Stimulated activated CD8-positive, alpha-beta memory T cell treated with anti-CD3 and anti-CD28 coated beads, Interleukin-4, amount 100 ng/mL, for 4 hours (primary cell): ENCODE measurements at places on chromosomes 16 and 17.
A peak's percentile ranks its signal among the peaks of the same experiment; 100 is the strongest.

GRCh38 chr17:50072925-50073324 lies 17.0 kb downstream of the ITGA3 start:
- DNase-seq, result no peak

- DNase-seq, result no peak
Observed at GRCh38 chr17:2700491-2701141, 10.9 kb downstream of the CLUH start.

- no peak for DNase-seq
Observed at GRCh38 chr16:85248342-85248741, 136.1 kb upstream of the CIBAR2 start.

GRCh38 chr17:29607557-29608195 lies 14.7 kb downstream of the ANKRD13B start:
- no peak for DNase-seq

DNA sequence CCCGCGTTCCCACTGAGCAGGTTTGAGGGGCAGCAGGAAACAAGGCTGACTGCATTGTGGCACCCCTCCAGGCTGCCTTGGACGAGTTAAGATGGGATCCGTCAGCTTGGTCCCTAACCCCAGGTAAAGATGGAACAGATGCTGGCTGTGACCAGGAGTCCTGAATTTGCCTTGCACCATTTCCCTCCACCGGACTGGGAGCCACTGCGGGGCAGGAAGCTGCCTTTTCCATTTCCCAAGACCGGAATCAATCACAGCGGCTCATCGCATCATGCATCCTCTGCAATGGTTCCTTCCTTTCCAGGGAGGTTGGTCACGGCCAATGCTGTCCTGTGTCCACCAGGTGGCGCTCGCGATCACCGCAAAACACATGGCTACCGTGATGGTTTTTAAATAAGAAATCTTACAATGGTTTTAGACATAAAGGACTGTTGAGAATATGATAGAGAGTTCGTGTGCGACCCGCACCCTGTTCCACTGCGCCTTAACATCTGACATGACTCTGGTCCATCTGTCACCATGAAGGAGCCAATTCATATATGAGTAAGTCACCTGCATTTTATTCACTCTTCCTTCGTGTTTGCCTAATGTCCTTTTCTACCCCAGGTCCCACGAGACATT lies 6.8 kb upstream of the MEAK7 start:
- DNase-seq, result peak; percentile 75

DNA sequence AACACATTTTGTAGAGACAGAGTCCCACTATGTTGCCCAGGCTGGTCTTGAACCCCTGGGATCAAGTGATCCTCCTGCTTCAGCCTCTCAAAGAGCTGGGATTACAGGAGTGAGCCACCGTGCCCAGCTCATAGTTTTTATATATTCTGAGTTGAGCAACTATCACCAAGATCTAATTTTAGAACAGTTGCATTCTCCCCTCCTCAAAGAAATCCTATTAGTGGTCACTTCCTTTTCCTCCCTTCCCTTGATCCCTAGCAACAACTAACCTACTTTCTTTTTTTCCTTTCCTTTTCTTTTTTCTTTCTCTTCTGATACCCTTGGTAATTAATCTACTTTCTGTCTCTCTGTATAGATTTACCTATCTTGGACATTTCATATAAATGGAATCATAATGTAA lies 61.5 kb upstream of the B4GALNT2 start:
- no peak for DNase-seq

- DNase-seq, result no peak
Observed at GRCh38 chr16:75065521-75066149, 50.9 kb downstream of the LDHD start.
